ENCODE measurements at places on chromosomes 4 and X.

DNA sequence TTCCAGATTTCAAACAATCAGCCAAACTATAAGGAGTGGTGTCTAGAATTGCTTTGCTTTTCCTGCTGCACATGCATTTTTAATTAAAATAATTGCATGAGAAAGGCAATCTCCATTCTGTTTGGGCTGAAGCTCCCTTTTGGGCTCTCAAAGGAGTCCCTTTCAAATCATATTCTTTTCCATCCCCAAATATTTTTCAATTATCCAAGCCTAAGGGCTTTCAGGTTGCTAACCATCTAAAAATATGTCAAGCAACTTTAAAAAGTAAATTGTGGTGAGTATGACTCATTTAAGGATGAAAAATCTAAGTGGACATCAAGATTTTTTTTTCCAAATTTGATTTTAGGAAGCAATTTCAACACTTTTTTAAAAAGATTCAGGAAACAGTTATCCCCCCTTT lies 28.4 kb downstream of the PIR start:
- no peak for DNase-seq

DNA sequence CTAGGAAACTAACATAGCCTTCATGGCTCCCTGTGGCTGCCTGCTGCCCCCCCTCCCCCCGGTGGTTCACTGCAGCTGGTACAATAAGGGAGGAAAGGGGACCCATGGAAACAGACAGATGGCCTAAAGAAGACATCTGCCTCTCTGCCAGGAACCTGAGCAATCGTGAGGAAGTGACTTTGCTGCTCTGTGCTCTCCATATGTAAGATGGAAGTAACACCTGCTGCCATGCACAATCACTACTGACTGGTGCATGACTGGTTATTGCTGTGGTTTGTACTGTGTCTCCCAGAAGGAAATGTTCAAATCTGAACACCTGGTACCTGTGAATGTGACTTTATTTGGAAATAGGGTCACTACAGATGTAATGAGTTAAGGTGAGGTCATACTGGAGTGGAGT lies 43.6 kb downstream of the CD99L2 start:
- DNase-seq = no peak

DNA sequence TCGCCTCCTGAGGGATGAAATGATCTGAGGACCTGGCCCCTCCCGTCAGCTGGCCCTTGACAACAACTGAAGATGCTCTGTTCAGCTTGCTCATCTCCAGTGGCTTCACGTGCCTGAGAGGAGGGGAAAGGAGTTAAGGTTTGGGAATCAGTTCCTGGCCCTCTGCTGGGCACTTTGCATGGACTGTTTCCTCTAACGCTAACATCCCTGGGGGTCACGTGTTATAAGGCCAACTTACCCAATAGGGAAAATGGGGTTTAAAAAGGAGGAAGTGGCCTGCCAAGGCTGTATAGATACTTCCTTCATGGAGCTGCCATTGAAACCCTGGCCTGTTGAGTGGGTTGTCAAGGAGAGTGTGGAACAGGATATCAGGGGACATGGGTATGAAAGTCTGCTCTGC lies 65.6 kb downstream of the OR13H1 start:
- no peak for DNase-seq

- DNase-seq = no peak
These were observed 1382.6 kb downstream of the ARAP2 start for GRCh38 chr4:34861666-34862065.

- no peak for DNase-seq
These were observed 41.1 kb downstream of the REELD1 start for GRCh38 chr4:146255463-146255862.

DNA sequence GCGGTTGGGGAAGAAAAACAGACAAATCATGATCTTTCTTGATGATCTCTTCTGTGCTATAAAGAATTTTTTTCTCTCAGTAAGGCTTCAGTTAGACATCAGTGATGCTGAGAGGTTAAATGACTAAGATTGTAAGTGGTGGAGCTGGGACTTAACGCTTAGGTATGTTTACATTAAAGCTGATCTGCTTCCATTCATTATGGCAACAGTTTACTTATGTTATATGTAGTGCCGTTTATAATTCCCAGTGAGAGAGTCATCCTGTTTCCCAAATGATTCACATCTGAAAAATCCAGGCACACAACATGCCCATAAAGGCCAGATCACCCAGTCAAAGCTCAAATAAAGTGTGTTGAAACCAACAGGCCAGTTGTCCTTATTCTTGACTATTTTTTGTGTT lies 50.1 kb downstream of the CENPVL3 start:
- no peak for DNase-seq

GRCh38 chrX:130841776-130842175 lies 61.2 kb downstream of the ENOX2 start:
- no peak for DNase-seq

- no peak for DNase-seq
These were observed 444.9 kb downstream of the RAPGEF2 start for GRCh38 chr4:159547645-159548308.

DNA sequence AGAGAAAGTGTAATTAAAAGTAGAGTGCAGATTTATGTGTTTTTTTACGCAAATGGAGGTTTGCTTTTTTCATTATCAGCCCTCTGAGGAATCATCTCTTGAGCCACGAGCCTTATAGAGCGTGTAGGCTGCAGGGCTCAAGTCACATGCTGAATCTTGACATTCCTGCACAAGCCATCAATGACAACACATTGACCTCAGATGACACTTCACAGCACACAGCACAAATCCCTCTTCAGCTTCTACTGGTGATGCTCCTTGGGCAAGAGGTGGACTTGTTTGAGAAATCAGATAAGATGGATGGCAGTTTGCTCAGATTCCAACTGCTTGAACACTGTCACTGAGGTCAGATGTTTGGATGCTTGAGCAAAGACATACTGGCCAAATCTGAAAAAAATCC lies 250.6 kb downstream of the SNCA start:
- DNase-seq = no peak

Data from stimulated activated CD4-positive, alpha-beta T cell treated with anti-CD3 and anti-CD28 coated beads, Interleukin-1b, Interleukin-23, amount 100 ng/mL, for 4 hours (primary cell).